Spleen (tissue), 13 donors: ENCODE measurements at places on chromosomes 6 and 20. TPM values are rescaled to one million over a fixed set of nuclear protein-coding genes. Genes with fewer than 3 reads are reported as not detected.

RFX6 gene
- not detected for polyA plus RNA-seq

POM121L2 gene
- not detected for polyA plus RNA-seq

ZNF831 gene
- 3.5 TPM for polyA plus RNA-seq

APOBEC2 gene
- not detected for polyA plus RNA-seq

SOX18 gene
- polyA plus RNA-seq: 7.3 TPM

LKAAEAR1 gene
- 0.53 TPM for polyA plus RNA-seq

PI16 gene
- polyA plus RNA-seq: 1.6 TPM

DNA sequence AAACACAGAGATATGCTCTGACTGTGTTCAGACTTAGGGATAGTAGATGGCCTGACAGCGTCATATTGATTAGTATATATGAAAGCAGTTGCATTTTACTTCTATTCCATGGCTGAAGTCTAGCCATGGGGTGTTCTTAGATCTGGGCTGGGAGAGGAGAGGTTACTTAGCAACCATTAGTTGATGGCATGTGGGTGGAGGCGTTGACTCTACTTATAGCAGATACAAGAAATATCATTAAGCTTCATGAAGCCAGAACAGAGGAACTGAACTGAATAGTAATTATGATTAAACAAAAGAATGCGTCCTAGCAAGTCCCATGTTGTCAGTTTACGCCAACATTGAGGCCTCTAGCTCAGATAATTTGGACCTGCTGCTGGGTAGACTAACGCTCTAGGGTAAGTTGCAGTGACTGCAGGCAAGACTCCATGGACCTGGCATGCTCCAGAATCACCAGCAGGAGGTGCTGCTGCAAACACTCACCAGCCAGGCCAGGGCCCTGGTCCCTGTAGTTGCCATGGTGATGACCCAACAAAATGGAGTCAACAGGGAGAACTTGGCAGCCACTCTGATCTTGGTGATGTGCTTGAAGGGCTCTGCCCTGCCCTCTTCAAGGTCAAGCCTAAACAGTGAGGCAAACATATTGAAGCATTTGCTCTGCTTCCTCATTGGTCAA, 477.3 kb downstream of the PREX1 start:
- H3K4me3 ChIP-seq: no peak overlapping the region
- no peaks in the 10 kb centered on the region for H3K4me1 ChIP-seq
- no peak for DNase-seq
- H3K27me3 ChIP-seq: no peaks in the 10 kb centered on the region
- no peaks in the 10 kb centered on the region for H3K36me3 ChIP-seq

- peaks cover 43% of the 10 kb centered on the region for H3K4me1 ChIP-seq
- no peak for DNase-seq
- peak overlapping the region; percentile 68 for H3K27ac ChIP-seq
- H3K27me3 ChIP-seq: no peaks in the 10 kb centered on the region
Observed at GRCh38 chr6:17884498-17885478, 102.6 kb downstream of the KIF13A start.

DNA sequence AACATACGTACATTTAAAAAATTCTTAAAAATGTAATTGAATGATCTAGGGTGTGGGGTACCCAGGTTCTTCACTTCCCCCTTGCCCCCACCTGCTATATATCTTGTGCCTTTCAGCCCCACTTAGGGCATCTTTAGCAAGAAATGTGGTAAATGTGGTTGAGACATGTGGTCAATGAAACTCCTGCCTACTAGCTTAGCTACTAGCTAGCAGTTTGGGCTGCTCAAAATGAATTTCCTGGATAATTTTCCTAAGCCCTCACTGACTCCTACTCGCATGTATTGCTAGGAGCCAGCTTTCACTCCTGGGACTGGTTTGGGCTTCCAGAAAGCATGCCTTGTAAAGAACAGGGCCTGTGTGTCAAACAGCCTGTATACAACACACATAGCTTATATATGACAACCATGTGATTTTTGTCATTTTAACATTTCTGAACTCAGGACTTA, 257.3 kb downstream of the ATXN1 start:
- no peak overlapping the region for H3K4me3 ChIP-seq
- no peaks in the 10 kb centered on the region for H3K4me1 ChIP-seq
- peak overlapping the region; percentile 41 for H3K27ac ChIP-seq
- no peaks in the 10 kb centered on the region for H3K36me3 ChIP-seq
- no peak for DNase-seq

GRCh38 chr6:43119482-43119881, 43.4 kb downstream of the PTK7 start:
- DNase-seq: no peak
- no peak overlapping the region for H3K4me3 ChIP-seq
- H3K36me3 ChIP-seq: no peaks in the 10 kb centered on the region
- H3K27me3 ChIP-seq: no peaks in the 10 kb centered on the region
- H3K4me1 ChIP-seq: peaks cover 16% of the 10 kb centered on the region

DNA sequence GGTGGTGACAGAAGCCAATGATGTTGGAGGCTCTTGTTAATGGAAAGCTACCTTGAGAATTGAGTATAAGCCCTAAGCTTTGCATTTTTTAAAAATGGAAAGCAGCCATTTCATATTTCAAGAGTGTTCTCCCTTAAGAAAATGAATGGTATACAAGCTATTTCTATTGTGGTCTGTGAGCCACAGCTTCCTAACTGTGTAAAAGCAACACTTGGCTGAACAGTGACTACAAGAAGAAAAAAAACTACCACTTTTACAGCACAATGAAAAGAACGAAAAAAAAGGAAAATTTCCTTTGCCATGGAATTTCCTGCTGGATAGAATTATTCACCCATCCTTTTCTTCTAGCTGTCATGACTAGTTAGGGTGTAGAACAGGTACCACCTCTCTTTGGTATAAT, 397.1 kb upstream of the BTBD3 start:
- no peak overlapping the region for H3K4me3 ChIP-seq
- H3K36me3 ChIP-seq: no peaks in the 10 kb centered on the region
- no peak overlapping the region for H3K27ac ChIP-seq
- H3K4me1 ChIP-seq: no peaks in the 10 kb centered on the region
- H3K27me3 ChIP-seq: no peaks in the 10 kb centered on the region
- DNase-seq: no peak

DNA sequence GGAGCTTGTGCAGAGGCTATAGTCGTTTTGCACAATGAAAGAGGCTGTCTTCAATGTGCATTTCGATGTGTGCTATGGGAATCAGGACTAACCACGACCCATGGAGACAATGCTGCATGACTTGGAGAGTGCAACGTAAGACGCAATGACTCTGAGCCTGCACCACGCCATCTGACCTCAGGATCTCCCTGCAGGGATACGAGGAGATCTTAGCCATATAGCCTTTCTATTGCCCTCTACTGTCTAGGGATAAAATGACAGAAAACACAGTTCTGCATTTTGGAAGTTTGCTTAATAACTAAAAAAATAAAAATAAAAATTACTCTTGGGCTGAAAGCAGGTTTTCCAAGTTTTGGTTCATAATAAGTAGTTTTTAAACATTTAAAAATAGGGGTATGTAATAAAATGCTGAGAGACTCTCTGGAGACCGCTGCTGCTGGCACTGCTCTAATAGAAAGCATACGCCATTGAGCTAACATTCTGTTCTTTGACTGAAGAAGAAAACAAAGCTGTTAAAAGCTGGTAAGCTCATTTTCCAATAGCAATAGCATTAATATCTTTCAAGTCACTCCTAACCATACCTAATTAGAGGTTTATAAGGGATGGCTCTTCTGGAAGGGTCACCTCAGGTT, 87.2 kb downstream of the PDE7B start:
- DNase-seq: no peak
- H3K4me3 ChIP-seq: no peak overlapping the region

GRCh38 chr6:31356946-31357466, at the start of gene HLA-B:
HLA-B (minus strand) TSS chr6:31357179; CDS start chr6:31357158, 21 bp downstream.
- peak; percentile 92 for DNase-seq
- H3K36me3 ChIP-seq: peaks cover 27% of the 10 kb centered on the region
- no peaks in the 10 kb centered on the region for H3K27me3 ChIP-seq
- H3K4me1 ChIP-seq: peaks cover 34% of the 10 kb centered on the region
- peak within 1 kb of the TSS; percentile 61 for H3K4me3 ChIP-seq
- peak within 1 kb of the TSS; percentile 98 for H3K27ac ChIP-seq

GRCh38 chr6:46325561-46326530, 155.1 kb upstream of the ENPP5 start:
- no peaks in the 10 kb centered on the region for H3K36me3 ChIP-seq
- peaks cover 4% of the 10 kb centered on the region for H3K4me1 ChIP-seq
- peak overlapping the region; percentile 34 for H3K27ac ChIP-seq
- DNase-seq: peak; percentile 72
- no peak overlapping the region for H3K4me3 ChIP-seq
- H3K27me3 ChIP-seq: no peaks in the 10 kb centered on the region

DNA sequence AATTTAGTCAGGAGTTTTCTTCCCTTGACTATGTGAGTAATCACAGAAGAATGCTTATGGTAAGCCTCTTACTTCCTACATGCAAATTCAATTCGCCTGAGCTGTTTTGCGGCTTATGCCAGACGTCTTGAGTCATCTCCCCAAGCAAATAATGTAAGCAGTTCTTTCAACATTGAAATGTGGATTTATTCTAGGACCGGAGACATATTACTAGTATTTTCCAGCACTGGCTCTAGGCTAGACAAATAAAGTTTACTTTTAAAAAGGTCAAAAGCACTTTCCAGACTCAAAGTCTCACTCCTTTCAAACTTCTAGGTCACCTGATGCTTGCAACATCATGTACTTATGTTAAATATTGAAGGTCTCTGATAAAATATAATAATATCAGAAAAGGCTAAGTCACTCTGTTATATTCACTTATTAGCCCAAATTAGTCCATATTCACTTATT, 38.1 kb upstream of the NOX3 start:
- no peak overlapping the region for H3K27ac ChIP-seq
- no peaks in the 10 kb centered on the region for H3K4me1 ChIP-seq
- no peaks in the 10 kb centered on the region for H3K36me3 ChIP-seq
- DNase-seq: no peak
- H3K4me3 ChIP-seq: no peak overlapping the region
- no peaks in the 10 kb centered on the region for H3K27me3 ChIP-seq

- H3K4me1 ChIP-seq: peaks cover 23% of the 10 kb centered on the region
- peaks cover 49% of the 10 kb centered on the region for H3K27me3 ChIP-seq
- no peak overlapping the region for H3K27ac ChIP-seq
- peak; percentile 55 for DNase-seq
- H3K4me3 ChIP-seq: peak overlapping the region; percentile 43
- no peaks in the 10 kb centered on the region for H3K36me3 ChIP-seq
Observed at GRCh38 chr6:1624851-1625781, 15.4 kb downstream of the FOXC1 start.

DNA sequence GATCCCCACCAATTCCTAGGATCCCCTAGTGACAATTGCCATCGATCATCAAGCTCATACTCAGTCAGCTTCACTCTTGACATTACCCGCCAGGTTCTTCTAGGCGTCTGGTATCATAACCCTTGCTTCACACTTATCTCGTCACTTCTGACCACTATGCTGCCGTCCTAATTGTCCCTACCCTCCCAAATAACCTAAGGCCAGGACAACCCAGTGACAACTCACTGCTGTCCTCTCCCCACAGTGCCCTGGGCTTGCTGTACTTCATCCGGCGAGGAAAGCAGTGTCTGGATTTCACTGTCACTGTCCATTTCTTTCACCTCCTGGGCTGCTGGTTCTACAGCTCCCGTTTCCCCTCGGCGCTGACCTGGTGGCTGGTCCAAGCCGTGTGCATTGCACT, 3.7 kb downstream of the SYS1 start:
- no peak for DNase-seq
- peaks cover 96% of the 10 kb centered on the region for H3K4me1 ChIP-seq
- H3K36me3 ChIP-seq: peaks cover 49% of the 10 kb centered on the region

- H3K27ac ChIP-seq: no peak overlapping the region
- no peaks in the 10 kb centered on the region for H3K27me3 ChIP-seq
- DNase-seq: no peak
- H3K4me3 ChIP-seq: no peak overlapping the region
- H3K4me1 ChIP-seq: peaks cover 7% of the 10 kb centered on the region
Observed at GRCh38 chr20:59138114-59138748, 25.4 kb upstream of the ZNF831 start.

GRCh38 chr6:76587271-76587670, 514.8 kb upstream of the IMPG1 start:
- no peaks in the 10 kb centered on the region for H3K36me3 ChIP-seq
- H3K4me3 ChIP-seq: no peak overlapping the region
- no peaks in the 10 kb centered on the region for H3K27me3 ChIP-seq
- DNase-seq: no peak
- H3K27ac ChIP-seq: no peak overlapping the region

- H3K27ac ChIP-seq: no peak overlapping the region
- H3K36me3 ChIP-seq: no peaks in the 10 kb centered on the region
- H3K4me3 ChIP-seq: no peak overlapping the region
- DNase-seq: no peak
- no peaks in the 10 kb centered on the region for H3K27me3 ChIP-seq
Observed at GRCh38 chr6:122869437-122870024, 80.5 kb downstream of the SMPDL3A start.

GRCh38 chr20:4726710-4727397, 5.1 kb downstream of the PRND start:
- H3K4me3 ChIP-seq: peak overlapping the region; percentile 6
- peak; percentile 80 for DNase-seq
- peak overlapping the region; percentile 71 for H3K27ac ChIP-seq
- H3K27me3 ChIP-seq: no peaks in the 10 kb centered on the region
- H3K36me3 ChIP-seq: no peaks in the 10 kb centered on the region
- H3K4me1 ChIP-seq: peaks cover 30% of the 10 kb centered on the region

- H3K36me3 ChIP-seq: no peaks in the 10 kb centered on the region
- no peak for DNase-seq
- H3K4me1 ChIP-seq: no peaks in the 10 kb centered on the region
- H3K27ac ChIP-seq: no peak overlapping the region
- H3K4me3 ChIP-seq: no peak overlapping the region
- H3K27me3 ChIP-seq: no peaks in the 10 kb centered on the region
Observed at GRCh38 chr6:157792671-157793070, 30.4 kb upstream of the SNX9 start.

GRCh38 chr6:157879873-157880254, 56.8 kb downstream of the SNX9 start:
- H3K4me1 ChIP-seq: peaks cover 16% of the 10 kb centered on the region
- no peak for DNase-seq
- H3K36me3 ChIP-seq: peaks cover 13% of the 10 kb centered on the region
- H3K27me3 ChIP-seq: no peaks in the 10 kb centered on the region
- no peak overlapping the region for H3K27ac ChIP-seq
- H3K4me3 ChIP-seq: no peak overlapping the region

- no peaks in the 10 kb centered on the region for H3K36me3 ChIP-seq
- no peak overlapping the region for H3K4me3 ChIP-seq
- H3K4me1 ChIP-seq: peaks cover 38% of the 10 kb centered on the region
- H3K27me3 ChIP-seq: no peaks in the 10 kb centered on the region
Observed at GRCh38 chr6:11492464-11493290, 44.9 kb upstream of the TMEM170B start.
